ENCODE measurements at places on chromosomes 3 and 15.

GRCh38 chr3:175274056-175274455 lies 414.9 kb downstream of the NAALADL2 start:
- no peak for DNase-seq

- DNase-seq: peak; percentile 18
Observed at GRCh38 chr3:22542311-22542710, 660.8 kb upstream of the UBE2E2 start.

DNA sequence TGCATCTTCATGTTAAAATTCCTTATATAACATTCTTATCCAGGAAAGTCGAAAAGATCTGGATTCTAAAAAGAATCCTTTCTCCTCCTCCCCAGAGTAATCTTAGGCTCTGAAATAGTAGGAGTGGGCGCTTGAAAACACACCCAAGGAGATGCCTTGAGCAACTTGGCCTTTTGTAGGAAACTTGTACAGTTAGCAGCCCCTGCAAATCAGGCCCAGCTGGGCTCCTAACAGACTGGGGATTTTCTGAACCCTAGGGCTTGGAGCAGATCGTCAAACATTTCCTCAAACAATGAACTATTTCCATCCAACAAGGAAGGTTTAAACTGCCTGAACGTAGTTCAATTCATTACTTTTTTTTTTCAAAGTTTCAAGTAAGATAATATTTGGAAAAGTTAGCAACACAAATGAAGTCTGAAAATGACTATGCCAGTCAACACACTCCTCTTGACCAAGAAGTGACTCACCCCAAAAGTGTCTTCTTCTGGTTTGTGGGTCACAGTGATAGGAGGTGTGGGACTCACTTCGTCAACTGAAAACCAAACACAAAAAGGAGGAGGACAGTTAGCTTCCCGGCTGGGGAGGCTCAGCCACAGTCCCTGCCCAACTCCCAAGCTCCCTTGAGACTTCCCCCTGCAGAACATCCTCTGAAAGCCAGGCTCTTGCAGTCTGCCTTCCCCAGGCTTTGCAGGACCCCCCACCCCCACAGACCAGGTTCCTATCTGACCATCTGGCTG lies 129.7 kb downstream of the NTRK3 start:
- peak; percentile 47 for DNase-seq

DNA sequence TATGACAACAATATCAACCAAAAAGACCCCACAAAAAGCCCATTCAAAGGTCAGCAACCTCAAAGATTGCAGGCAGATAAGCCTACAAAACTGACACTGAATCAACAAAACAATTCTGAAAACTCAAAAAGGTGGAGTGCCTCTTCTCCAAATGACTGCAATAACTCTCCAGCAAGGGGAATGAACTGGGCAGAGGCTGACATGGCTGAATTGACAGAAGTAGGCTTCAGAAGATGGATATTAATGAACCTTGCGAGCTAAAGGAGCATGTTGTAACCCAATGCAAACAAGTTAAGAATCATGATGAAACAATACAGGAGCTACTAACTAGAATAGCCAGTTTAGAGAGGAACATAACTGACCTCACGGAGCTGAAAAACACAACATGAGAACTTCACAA lies 20.4 kb upstream of the SLC25A38 start:
- DNase-seq: no peak

- DNase-seq: peak; percentile 80
Observed at GRCh38 chr3:98980915-98981596, 79.6 kb upstream of the DCBLD2 start.

DNA sequence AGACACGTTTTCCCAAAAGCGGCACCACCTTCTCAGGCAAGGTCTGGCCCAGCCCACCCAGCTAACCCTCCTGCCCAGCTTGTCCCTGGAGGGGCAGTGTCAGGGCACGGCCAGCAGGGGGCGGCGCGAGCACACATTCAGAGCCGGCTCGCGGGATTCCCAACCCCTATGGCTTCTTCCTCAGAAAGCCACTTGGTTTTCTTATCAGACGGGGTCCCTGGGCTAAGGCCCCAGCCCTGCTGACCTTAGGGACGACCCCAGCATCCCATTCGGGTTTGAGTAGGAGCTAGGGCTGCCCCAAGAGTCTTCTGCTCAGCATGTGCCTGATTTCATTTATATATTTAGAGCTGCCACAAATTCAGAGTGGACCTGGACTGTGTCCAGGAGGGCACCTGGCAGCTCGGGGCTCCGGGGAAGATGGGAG lies 14.5 kb downstream of the RLBP1 start:
- peak; percentile 54 for DNase-seq

DNA sequence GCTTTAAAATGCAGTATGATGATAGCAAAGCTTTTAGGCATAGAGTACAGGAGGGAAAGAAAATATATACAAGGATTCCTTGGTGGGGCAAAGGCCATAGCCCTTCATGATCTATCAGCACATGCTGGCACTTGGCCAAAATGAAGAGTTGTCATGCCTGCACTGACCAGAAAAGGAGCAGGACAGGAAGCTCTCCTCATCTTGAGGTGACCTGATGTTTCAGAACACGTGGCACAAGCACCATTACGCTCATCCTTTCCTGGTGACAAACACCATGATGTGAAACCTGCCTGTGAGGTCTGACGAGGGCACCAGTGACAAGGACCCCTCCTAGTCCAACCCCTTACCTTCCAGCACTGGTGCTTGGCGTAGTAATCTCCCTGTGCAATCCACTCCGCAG lies 77.9 kb upstream of the DCLK3 start:
- no peak for DNase-seq

DNA sequence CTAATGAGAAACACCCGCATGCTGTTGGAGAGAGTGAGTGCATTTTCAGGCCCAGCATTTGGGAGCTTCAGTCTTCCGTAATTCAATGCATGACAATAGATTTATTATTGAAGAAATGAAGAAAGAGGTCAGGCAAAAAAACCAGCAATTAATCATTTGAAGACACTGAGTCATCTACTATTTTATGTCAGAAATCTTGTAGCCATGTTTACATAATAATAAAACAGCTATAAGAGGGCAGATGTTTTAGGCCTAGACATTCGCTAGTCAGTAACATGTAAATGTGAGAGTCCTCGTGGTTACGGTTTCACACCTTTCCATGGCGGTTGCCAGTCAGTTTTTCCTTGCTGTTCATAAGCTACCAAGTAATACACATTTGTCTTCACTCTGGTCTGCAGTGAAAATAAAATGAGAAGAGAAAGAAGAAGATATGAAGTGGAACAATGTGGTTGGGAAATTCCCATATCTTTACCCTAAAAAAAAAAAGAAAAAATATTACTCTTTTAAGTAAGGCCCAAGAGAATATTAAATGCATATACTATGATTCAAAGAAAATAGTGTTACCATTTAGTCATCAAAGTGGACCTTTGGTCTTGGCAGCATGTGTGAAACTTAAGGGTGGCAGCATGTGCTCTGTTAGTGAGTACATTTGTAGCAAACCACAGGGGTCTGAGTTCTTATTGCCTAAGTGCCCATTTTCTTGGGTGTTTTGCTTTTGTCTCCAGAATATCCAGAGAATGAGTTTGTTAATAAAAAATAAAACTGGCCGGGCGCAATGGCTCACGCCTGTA lies 140.5 kb upstream of the TBL1XR1 start:
- peak; percentile 84 for DNase-seq

GRCh38 chr3:33858131-33858530 lies 59.7 kb downstream of the PDCD6IP start:
- DNase-seq: peak; percentile 27

DNA sequence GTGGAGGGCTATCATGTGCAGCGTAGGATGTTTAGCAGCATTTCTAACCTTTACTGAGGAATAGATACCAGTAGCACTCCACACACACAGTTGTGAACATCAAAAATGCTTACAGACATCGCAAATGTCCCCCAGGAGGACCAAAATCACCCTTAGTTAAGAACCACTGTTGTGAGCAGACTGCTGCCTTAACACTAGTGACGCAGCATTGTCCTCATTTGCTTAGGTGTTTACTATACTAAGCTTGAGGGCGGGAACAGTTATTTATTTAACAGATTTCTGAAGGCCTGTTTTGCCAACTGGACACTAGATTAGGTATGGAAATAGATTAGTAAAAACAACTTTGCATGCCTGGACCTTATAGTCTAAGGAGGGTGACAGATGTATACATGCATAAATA lies 2.3 kb downstream of the PPP2R3A start:
- no peak for DNase-seq

- DNase-seq: no peak
Observed at GRCh38 chr15:100394736-100395440, 53.1 kb upstream of the ADAMTS17 start.

- no peak for DNase-seq
Observed at GRCh38 chr3:57066471-57066870, 6.0 kb downstream of the SPATA12 start.

DNA sequence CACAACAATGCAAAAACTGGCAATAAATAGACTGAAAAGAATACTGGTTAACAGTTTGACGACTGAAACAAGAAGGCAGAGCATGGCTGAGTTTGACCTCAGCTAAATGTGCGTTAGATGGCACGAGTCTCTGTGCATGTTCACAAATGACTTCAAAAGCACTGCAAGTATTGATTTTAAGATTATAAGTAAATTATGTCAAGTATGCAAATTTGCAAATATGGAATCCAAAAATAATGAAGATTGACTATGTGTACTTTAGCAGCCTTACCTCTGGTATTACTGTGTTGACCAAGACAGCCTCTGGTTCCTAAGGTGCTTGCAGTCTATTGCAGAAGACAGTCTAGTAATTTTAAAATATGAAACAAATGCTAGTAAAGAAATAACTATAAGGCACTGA lies 2.6 kb upstream of the EIF5A2 start:
- no peak for DNase-seq

DNA sequence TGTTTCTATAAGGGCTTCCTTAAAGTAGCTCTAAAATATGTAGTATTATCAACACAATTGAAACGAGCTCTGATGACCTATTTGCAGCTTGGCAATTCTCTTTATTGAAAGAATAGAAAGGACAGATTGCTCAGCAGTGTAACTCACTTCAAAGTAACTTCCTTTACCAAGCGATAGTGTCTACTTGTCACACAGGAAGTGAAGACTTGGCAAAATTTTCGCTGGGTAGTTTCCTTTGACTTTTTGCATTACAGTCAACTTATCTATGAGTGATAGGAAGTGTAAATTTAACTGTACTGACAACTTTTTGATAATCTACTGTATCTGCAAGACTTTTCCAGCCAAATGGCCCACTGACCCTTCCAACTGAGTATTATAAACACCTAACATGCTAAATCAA lies 22.8 kb downstream of the SLC9A9 start:
- DNase-seq: no peak
